ENCODE measurements at places on chromosomes 1 and 21.

GRCh38 chr1:153386500-153386901, 4.4 kb downstream of the S100A8 start:
- no peak for DNase-seq

GRCh38 chr1:42456754-42457089, 379 bp downstream of the PPCS start:
- no peak for DNase-seq

GRCh38 chr1:43796111-43796581, 88.8 kb downstream of the ST3GAL3 start:
- no peak for DNase-seq

DNA sequence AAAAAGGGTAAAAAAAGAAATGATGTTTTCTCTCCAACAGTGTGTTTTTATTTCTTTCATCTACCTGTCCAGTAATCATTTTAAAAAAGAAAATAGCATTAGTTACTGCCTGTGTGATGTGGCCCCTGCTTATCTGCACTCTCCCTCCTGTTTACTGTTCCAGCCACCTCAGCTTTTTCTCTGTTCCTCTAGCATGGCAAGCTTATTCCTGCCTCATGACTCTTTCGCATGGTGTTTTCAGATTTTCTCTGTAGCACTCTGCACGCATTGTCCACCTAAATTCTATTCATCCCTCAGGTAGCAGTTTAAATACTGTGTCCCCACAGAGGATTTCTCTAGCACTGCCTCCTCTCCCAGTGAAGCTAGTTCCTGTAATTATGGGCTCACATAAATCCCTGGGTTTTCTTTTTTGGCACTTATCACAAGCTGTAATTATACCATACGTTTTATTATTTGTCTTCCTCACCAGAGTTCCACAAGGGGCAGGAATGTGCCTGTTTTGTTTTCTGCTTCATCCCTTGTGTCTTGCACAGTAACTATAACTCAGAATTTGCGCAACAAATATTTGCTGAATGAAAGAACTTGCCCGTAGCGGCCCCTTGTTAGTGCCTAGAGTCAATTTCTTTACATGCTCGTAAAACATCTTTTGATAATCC, 51.4 kb upstream of the LRIG2 start:
- no peak for DNase-seq

DNA sequence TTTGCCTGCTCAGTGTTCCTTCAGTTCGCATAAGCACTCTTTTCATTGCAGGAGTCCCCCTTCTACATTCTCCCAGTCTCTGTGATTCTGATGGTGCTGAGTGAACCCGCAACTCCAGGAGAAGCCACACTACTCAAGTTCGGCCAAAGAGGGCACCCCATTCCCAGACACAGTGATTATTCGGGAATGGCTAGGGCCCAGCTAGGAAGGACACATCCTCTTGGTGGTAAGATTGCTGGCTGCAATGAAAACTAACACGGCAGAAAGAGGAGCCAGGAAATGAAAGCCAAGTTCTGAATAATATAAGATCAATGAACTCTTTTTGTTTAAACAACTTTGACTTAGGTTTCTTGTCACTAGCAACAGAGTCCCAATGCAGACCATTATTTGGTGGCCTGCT, 14.9 kb downstream of the CREG1 start:
- no peak for DNase-seq

DNA sequence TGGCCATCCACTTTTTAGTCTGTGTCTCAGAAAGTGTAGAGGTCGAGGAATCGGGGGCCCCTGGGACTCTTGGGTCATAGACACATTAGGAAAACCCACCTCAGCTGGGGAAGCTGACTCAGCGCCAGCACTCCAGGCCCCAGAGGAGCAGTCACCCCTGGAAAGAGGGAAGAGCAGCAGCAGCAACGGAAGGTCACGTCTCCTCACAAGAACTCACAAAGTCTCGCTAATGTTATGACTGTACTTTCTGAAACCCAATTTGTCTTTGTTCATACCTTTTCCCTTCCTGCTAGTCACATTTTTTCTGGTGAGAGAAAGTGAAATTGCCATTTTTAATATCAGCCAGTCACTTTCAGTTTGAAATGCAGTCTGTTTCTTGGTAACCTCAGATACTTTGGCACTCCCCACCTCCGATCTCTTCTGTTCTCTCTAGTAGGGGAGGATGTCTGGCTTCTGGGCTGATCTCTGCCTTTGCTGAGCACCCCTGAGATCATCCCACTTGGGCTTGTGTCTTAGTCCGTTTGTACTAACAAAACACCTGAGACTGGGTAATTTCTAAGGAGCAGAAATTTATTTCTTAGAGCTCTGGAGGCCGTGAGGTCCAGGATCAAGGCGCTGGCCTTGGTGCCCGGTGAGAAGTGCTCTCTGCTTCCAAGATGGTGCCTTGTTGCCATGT, 6.0 kb upstream of the NLRP3 start:
- no peak for DNase-seq

DNA sequence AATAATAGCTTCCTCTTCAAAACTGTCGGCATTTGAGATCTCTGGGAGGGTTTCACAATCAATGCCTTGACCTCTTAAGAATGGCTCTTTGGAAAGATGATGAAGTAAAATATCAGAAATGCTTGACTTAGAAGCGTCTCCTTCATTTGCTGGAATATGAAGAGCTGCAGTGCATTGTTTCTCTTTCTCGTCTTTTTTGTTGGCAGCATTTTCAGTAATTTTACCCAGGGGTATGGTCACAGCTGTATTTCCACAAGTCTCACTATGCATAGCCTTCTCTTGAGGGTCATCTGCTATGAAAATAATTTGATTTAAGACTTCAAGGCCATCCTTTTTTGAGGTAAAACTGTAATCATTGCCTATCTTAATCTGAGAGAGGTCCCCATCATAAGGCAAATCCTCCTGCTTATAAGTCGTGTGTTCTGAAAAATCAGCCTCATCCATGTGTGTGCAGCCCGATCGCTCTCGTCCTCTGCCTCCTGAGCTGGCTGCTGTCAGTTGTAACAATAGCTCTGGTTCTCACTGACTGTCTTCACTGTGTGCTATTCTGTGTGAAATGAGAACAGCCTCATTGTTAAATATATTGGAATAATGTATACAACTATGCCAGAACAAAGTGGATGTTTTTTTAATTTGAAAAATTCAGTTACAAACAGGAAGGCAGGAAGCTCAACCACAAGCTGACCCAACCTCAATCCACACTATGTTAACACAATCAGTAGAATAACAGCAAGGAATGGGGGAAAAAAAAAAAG, 4.5 kb downstream of the AKNAD1 start:
- no peak for DNase-seq

- no peak for DNase-seq
Measured at GRCh38 chr1:27545271-27545670, 55.3 kb upstream of the WASF2 start.

- no peak for DNase-seq
Measured at GRCh38 chr1:236904892-236905741, 99.1 kb downstream of the MT1HL1 start.

DNA sequence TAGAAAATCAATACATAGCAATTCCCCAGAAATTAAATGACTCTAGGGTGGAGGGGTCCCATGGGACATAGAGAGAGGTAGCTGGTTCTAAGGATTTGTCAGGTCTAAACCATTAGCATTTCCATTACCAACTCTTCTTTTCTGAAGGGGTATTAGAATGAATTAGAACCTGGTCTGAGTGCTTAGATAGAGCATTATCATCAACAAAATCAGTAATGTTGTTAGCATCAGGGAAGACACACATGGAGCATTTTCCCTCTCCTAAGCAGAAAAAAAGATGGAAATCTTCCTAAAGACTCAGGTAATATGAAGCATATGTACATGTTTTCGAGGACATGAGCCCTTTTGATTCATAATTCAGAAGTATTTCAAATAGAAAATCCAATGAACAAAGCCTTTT, 984.4 kb upstream of the NCAM2 start:
- no peak for DNase-seq

DNA sequence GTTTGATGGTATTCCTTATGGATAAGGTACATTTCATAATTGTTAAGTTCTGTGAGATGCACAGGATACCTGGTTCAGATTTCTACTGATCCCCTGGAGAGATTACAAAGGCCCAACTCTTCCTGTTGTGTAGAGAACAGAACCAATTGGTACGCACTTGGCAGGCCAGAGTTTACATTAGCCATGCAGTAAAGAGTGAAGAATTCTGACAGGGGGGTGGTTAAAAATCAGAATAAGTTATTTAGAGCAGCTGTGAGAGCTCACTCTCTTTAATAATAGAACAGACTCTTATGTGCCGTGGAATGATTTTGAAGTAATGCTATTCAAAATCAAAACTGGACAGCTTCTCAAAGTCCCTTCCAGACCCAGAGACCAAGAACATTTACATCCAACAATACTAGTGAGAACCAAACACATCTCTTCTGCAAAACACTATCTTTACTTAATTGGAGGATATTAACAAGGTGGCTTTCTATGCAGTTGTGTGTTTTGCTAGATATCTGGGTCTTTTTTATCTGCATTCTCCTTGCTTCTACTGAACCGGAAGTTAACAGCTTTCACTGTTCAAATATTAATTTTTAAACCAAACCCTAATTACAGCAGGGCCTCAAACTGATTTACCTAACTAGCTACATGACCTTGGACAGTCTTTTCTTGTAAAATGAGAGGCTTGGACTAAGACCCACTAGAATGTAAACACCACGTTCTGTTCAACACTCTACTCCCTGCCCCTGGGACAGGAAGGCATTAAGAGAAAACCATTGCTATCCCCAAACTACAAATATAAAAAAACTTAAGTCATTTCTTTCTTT, 4.0 kb downstream of the USP24 start:
- DNase-seq, result no peak

DNA sequence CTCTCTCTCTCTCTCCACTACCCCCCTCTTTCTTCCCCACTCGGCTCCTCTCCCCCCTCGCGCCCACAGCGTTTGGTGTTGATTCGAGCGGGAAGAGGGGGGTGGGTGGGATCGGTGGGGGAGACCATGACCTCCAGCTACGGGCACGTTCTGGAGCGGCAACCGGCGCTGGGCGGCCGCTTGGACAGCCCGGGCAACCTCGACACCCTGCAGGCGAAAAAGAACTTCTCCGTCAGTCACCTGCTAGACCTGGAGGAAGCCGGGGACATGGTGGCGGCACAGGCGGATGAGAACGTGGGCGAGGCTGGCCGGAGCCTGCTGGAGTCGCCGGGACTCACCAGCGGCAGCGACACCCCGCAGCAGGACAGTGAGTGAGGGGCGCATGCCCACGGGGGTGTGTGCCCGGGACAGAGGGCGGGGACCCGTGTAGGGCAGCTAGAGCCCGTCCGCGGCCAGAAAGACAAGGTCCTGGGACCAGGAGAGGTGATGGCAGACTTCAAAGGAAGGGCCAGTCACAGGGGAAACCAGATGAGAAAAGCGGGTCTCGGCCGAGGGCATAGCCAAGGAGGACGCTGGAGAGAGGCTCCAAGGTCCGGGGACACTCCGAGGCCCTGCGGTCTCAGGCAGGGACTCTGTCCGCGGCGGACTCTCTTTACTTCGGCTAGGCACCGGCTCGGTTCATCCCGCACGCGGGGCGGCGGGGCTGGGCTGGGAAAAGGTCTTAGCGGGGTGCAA, at the start of gene PRRX1:
PRRX1 (plus strand) TSS at position 39 of the 735 bp plus-strand sequence; CDS start at position 127, 88 bp downstream.
- peak; percentile 1 for DNase-seq

DNA sequence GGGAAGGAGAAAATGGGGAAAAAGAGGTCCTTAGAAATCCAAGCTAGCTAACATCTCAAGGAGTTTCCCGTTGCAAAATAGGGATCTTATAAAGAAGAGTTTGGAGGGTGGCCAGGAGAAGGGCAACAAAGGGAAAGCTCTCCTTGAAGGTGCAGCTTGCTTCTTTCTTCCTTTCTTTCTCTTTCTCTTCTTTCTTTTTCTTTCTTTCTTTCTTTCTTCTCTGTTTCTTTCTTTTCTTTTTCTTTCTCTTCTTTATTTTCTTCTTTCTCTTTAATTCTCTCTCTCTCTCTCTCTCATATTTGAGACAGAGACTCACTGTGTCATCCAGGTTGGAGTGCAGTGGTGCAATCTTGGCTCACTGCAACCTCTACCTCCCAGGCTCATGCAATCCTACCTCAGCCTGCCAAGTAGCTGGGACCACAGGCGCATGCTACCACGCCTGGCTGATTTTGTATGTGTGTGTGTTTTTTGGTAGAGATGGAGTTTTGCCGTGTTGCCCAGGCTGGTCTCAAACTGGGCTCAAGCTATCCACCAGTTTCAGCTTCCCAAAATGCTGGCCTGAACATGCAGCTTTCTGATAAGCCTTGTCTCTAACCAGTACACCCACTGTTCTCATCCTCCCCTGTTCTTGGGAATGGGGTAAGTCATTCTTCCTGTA, 44.4 kb downstream of the RNF11 start:
- no peak for DNase-seq

DNA sequence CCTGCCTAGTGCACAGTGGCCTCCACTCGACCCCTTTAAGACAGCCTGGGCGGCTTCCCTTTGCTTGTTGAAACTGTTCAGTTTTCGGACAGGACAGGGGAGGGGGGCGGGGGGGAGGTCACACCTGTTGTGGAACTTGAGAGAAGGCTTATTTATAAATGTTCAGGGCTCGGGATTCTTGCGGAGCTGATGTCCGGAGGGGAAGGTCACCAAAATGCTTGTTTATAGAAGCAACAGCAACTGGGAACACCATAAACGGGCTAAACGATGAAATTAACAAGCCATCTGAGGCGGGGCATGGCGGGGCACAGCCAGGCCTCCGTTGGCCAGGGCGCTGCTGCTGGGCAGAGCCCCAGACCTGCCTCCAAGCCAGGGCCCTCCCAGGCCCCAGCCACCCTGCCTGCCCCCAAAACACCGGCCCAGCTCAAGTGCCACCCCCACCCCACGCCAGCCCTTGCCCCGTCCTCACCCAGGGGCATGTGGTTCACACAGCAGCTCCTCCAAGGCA, 59.8 kb upstream of the CASZ1 start:
- no peak for DNase-seq

DNA sequence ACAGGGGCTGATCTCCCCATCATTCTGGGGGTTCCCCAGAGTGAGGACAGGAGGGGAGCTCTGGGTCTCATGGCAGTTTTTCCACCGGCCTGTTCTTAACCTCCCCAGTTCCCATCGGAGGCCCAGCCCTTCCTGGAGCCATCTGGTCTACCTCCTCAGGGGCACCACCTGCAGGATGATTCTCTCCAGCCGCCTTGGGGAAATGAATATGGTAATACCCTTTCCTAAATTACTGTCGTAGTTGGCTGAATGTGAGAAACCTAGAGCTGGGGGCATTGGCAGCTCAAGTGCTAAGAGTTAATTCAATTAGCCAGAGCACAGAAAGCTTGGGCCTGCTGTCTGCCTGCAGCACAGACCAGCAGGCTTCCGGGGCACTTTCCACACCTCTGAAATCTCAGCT, 64.9 kb downstream of the TAS1R2 start:
- no peak for DNase-seq

DNA sequence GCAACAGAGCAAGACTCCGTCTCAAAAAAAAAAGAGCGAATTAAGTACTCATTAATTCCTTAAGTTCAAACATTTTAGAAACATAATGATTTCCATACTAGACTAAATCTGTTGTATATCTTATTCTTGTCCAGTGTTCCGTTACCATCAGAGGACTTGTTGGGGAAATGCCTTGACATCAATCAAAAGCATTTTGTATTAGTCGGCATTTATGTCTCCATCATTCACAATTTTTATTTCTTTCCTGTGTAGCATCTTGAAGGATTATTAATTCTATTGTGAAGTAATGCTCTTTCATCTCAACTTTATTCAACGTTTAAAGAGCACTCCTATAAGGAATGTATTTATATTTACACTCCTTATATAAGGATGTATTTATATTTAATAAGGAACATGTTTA, 82.9 kb upstream of the QSOX1 start:
- no peak for DNase-seq

All from naive B cell (primary cell).